ENCODE measurements at places on chromosomes 12 and 14.

DNA sequence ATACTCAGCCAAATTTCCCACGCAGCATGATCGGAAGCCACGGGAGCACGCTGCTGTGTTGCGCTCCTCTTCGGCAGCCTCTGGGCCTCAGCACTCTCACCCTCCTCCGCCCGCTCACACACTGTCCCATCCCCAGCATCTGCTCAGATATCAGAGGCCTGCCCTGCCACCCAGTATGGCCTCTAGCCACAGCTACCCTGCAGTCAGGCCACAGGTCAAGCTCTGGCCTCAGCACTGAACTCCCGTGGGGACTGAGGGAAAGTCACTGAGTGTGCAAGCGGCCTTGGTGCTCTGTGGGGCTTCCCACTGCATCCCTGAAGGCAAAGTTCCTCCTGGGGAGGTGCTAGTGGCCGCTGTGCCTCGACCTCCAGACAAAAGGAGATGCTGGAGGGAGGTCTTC, 2.0 kb downstream of the KRT77 start:
- no peak for DNase-seq

DNA sequence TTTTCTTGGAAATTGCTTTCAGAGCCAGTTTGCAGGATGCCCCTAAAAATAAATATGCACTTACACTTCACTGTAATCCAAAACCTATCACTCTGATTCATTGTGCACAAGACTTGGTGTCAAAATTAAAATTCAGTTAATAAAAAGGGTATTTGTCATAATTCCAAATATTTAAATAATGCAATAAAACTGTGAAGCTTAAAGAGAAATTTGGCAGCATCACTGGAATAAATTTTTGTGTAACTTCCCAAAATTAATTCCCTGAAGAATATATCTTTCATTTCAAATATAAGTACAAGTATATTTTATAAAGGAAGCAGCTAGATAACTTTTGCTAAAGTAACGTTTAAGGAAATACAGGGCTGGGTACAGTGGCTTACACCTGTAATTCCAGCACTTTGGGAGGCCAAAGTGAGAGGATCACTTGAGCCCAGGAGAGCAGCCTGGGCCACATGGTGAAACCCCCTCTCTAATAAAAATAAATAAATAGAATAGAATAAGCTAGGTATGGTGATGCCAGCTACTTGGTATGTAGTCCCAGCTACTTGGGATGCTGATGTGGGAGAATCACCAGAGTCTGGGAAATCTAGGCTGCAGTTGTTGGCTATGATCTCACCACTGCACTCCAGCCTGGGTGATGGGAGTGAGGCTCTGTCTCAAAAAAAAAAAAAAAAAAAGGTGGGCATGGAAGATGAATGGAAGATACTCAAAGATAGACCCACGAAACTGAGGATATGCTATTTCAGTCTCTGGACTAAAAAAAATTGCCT, 233.8 kb downstream of the FBXL14 start:
- no peak for DNase-seq

GRCh38 chr14:103095210-103095778, 769 bp downstream of the EXOC3L4 start:
- DNase-seq: no peak

DNA sequence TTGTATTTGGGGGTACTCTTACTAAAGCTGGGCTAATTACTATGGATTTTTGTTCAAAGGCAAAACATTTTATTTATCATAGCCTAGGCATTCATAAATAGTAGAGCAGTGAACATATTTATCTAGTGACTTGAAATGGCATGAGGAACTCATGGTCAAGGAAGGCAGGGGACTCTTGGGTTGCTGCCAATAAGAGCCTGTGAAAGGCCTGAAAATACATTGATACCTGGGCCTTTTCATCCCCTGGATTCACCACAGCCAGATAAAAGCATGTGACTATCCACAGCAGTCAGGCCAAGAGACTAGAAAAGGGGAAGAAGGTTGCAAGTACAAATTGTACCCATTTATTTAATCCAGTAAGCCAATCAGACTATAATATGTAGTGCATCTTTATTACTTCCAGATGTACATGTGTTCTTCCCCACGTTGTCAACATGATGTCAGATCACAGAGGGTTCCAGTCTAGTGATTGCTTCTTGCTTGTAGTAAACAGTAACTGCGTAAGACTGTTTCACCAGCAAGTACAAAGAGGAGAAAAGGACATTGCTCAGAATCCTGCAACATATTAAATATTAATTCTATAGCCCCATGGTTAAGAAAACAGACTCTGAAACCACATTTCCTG, 409.7 kb downstream of the NOVA1 start:
- DNase-seq: no peak

DNA sequence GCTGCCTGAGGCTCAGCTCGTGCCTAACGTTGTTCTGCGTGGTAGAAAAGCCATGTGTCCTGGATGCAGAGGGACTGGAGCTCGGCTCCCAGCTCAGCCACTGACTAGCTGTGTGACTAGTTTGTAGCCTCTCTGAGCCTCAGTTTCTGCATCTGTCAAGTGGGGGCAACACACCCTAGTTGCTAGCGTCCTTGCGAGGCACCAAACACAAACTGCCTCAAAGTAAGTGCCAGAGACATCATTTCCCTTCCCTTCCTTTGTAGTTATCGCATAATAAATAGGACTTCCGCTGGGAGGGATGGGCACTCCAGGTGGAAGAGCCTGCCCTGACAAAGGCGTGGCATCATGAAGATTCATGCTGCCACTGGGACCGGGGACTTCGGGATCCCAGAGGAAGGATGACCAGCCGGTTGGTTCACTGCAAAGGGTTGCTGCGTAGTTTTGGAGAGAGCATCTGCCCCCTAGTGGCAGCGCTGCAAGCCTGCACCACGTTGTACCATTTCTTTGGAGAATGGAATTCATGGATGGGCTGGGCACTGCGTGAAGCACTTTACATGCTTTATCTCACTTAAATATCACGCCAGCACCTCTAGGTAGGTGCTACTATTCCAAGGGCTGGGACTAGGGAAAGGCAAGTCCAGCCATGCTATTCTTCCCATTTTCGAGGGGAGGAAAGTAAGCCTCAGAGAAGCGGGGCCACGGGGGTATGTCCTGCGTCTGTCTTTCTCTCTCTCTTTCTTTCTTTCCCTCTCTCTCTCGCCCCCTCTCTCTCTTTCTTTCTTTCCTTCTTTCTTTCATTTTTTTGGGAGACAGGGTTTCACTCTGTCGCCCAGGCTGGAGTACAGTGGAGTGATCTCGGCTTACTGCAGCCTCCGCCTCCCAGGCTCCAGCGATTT, 4.6 kb downstream of the CCDC197 start:
- peak; percentile 48 for DNase-seq

GRCh38 chr12:122859303-122860039, 24.2 kb downstream of the HIP1R start:
- no peak for DNase-seq

- peak; percentile 54 for DNase-seq
These were observed 738 bp downstream of the CKAP4 start for GRCh38 chr12:106246891-106247673.

- no peak for DNase-seq
These were observed 528.5 kb upstream of the CCDC196 start for GRCh38 chr14:65957631-65958205.

- no peak for DNase-seq
These were observed 4.9 kb upstream of the NECAP1 start for GRCh38 chr12:8077207-8077606.

DNA sequence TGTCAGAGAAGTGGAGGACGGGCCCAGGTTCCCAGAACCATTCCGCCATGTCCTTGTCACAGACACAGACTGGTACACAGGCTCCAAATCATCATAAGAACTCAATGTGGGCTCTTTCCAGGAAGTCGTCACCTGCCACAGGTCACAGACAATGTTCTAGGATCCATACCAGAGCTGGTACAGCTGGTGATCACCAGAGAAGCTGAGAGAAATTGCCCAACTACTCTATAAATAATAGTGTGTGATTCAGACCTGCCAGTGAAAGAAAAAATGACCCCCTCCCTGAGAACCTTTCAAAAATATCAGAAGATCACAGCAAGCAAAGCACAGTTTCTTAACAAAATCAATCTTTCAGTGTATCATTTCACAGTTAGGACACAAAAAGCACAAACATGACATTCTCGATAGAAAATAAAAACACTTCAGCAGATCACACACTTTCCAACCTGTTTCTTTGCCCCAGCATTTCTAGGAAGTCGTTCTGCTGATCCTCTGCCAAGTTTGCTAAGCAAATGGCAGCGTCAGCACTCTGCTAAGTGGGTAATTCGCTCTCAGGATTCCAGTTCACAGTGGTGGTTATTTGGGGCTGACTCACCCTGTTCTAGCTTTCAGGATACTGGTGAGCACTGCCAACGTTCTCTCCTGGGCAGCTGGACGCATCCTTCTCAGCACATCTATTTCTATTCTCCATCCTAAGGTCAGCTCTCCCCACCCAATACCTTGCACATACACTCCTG, 223.3 kb upstream of the SFSWAP start:
- no peak for DNase-seq

GRCh38 chr12:70660620-70661219, 23.5 kb upstream of the PTPRB start:
- no peak for DNase-seq

DNA sequence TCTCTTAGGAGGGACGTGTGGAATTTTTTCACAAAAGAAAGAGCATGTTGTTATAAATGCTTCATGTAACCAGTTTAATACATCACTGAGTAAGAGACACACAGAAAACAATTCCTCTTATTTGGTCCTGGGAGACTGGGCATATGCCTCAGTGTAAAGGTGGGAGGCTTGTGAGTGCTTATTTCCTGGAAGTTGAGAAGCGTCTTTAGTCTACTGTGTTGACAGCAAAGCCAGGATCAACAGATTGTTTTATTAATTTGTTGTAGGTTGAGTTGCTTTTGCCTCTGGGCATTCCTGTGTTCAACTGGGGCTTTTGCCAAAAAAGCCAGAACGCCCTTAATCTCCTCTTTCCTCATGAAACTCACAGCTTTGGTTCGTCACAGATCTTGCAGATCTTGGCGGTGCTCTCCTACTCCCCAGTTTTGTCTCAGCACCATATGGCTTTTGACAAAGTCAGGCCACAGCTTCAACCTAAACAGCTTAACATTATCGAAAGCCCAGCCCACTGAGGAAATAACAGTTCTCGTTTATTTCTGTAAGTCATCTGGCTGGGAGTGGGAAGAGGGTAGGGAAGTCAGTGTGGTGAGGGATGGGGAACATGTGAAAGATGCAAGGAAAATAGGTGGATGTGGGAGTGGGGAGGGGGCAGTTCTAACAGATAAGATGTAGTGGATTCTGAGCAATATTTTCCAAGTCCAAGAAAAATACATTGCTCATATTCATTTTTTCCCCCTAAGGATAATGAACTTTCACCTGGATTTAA, 227.2 kb downstream of the DACT1 start:
- no peak for DNase-seq

DNA sequence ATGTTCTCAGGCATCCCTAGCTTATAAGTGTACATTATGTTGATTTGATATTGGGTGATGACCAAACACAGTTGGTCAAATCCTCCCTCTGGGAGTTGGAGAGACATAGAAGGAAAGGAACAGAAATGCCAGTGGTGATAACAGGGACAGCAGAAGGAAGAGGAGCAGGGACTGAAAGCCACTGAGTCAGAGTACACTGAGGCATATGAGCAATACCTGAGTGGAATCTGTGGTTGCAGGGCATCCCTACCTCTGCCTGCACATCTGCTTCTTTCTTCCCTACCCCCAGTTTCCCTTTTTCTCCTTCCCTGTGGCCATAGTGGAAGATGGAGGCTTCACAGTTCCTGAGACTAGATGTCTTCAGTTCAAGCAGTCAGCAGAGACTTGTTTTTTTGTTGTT, 44.9 kb downstream of the BICD1 start:
- DNase-seq: no peak

- no peak for DNase-seq
These were observed 47.2 kb downstream of the ALDH1L2 start for GRCh38 chr12:105036937-105037649.

DNA sequence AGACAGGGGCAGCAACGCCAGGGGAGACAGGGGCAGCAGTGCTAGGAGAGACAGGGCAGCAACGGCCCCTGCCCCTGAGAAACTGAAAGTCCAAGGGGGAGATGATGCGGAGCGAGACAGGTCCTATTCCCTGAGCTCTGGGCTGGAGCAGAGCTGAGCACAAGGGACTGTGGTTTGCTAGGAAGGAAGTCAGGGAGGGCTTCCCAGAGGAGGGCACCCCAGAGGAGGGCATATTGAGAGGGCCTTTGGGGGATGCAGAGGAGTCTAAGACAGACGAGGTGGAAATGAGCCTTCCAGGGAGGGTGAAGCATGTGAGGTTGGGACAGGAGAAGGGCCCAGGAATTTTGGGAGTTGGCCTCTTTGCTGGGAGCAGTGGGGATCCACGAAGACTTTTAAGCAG, 52.1 kb upstream of the BEGAIN start:
- DNase-seq: no peak

DNA sequence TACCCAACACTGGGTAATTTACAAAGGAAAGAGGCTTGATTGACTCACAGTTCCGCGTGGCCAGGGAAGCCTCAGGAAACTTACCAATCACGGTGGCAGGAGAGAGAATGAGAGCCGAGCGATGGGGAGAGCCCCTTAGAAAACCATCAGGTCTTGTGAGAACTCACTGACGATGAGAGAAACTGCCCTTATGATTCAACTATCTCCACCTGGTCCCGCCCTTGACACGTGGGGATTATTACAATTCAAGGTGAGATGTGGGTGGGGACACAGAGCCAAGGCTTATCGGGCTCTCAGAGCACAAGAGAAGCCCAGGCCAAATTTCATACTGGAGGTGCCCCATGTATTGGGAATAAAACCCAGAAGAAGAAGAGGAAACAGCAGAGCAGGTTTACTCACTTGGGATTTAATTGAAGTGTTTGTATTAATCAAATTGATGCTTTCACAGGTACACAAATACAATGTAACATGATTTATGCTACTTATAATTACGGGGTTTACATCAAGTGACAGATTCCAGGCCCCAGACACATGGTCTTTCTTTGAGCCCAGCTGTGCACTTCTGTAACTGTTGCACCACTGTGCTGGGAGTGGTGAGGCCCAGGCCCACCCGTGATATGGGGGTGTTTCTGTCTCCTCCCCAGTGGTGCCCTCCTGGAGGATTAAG, 8.2 kb upstream of the CCDC85C start:
- DNase-seq: no peak

DNA sequence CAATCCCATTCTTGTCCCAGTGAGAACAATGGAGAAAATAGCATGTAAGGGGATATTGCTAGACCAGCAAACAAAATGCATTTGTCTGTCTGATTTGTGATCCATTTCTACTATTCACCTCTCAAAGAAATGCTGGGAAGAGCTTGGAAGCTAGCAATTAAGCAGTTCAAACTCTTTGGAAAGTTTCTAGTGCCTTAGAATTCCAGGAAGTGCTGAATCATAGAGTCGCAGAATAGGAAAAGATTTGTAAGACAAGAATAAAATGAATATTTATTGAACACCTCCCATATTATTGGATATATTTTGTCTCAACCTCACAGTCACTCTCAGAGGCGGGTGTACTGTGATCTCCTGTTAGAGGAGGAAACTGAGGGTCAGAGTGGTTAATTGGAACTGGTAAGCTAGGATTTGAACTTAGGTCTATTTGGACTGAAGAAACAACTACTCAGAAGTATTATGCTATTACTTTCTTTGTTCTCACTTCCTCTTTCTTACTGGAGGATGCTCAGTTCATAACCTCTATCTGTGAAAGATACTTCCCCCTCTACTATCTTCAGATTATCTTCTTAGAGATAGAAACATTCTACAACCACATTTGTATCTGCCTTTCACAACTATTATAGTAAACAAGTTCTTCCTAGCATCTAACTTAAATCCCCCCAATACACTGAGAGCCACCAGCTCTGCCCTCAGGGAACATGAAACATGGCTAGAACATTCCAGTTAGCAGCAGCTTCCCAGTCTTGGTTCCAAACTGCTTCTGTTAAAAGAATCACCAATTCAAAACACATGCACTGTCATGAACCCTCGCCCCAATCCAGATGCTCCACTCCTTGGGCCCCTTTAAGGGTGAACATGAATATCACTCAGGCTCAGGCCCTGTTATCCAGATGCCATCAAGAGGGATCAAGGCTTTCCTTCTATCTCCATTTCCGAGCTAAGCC, 64.2 kb downstream of the DRAM1 start:
- DNase-seq: no peak
